Stimulated activated CD8-positive, alpha-beta memory T cell treated with anti-CD3 and anti-CD28 coated beads, Interleukin-4, amount 100 ng/mL, for 1 hour (primary cell): ENCODE measurements at places on chromosomes 4 and X.

DNA sequence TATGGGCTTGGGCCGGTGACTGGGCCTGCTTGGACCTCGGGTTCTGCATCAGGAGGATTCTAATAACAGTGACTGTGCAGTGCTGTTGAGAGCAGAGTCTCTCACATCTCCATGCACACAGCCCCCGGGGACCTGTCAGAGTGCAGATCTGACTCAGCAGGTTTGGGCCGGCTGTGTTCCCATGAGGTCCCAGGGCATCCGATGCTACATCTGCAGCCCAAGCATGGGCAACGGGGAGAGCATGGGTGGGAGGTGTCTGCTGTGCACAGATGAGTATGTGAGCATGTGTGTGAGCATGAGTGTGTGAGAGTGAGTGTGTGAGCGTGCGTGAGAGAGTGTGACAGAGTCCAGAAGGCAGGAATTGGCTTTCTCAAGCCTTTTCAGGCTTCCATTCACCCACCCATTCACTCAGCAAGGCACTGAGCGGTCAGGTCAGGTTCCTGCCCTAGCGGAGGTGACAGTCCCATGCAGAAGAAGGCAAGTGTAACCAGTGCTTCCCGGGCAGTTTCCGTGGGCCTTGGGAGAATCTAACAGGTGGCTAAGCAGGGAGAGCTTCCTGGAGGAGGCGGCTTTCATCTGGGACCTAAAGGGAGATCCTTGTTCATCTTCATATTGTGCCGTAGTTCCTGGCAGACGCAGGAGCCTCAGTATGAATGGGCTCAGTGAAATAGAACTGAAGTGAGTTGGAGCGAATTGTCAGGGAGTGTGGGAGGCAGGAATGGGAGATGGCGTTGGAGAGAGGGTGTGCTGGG, 62.6 kb downstream of the SORCS2 start:
- DNase-seq: no peak

GRCh38 chr4:126396703-126397102, 1081.9 kb downstream of the FAT4 start:
- no peak for DNase-seq

GRCh38 chrX:25726539-25726938, 411.6 kb upstream of the MAGEB18 start:
- DNase-seq: no peak

- no peak for DNase-seq
Observed at GRCh38 chr4:185534866-185535611, at the start of gene PDLIM3. PDLIM3 (minus strand) TSS chr4:185535507; CDS start chr4:185535434, 73 bp downstream.

- no peak for DNase-seq
Observed at GRCh38 chrX:72714478-72714916, 391 bp upstream of the PHKA1 start.

DNA sequence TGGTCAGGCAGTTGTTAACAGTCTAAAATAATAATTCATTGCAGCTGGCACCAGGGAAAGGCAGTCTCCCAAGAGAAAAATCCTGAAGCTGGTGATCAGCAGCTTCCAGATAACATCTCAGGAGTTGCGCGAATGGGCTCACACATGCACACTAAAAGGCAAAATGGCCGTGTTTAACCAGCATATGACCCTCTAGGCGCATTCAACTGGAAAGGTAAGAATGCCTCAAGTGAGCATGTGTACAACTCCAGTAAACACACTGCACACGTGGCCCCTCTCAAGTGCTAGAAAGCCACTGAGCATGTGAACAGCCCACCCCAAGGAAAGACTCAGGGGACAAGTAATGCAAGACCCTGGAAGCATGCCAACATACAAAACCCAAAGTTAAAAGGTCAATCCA, 33.1 kb downstream of the STPG2 start:
- no peak for DNase-seq

DNA sequence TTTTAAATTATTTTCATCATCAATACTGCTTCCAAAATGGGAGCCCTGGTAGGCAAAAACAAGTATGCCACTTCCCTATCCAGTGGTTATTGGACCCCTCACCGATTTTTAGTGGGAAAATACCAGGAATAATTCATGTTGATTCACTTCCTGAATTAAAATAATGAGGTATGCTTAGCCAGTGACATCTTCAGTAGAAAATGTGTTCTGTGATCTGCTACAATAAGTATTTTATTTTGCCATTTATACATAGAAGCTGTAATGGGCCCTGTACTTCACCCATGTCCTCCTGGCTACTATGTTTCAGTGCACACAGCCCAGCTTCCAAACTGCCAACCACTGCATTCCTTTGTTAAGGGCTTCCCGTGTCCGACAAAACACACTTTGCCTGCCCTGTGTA, 41.0 kb upstream of the KLHL34 start:
- DNase-seq: no peak

DNA sequence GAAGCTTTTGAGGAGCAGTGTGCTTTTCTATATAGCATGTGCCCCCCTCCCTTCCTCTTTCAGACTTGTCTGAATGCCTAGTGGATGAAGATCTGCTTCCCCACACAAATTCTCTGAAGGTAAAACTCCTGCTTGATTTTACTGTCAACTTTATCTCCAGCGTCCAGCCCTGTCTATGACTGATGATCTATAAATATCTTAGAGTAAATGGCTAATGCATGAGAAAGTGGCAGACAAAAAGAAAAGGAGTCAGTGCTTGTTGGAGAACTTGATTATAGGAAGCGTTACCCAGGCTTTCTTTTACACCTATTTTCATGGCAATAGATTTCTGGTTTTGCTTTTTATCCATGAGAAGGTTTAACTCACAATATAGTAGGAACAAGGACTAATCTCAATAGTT, 168.3 kb upstream of the HS3ST1 start:
- DNase-seq: no peak

GRCh38 chrX:25337841-25338240, 322.1 kb upstream of the ARX start:
- no peak for DNase-seq

GRCh38 chrX:136447308-136447707, 40.4 kb upstream of the BRS3 start:
- DNase-seq: no peak

DNA sequence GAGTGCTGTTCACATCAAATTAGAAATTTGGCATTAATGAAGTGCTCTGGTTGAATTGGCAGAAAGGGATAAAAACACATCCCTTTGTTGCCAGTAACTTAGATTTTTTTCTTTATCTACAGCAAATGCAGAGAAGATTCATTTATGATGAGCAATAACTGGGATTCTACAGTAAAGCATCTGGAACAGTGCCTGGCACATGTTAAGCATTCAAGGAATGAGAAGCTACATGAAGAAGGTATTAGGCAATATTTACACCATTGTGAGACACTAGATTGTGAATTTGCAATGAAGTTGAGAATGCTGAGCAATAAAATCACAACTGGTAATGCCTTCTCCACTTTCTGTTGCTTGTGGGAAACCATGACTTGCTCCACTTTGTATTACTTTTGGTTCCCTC, 33.5 kb downstream of the PCDH19 start:
- DNase-seq: no peak

DNA sequence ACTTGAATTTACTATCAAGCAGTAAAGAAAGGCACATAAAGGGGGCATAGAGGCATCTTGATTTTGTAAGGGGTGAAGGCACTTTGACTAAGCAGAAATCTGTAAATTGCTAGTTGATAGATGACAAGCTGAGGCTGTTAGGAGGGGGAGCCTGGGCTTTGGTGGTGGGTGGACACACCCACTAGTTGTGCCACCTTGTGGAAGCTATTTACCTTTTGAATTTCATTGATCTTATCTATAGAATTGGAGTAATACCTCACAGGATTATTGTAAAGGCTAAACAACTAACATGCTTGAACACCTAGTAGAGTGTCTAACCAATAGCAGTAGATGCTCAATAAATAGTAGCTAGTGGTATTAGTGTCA, 142.8 kb upstream of the KCNIP4 start:
- DNase-seq: no peak

DNA sequence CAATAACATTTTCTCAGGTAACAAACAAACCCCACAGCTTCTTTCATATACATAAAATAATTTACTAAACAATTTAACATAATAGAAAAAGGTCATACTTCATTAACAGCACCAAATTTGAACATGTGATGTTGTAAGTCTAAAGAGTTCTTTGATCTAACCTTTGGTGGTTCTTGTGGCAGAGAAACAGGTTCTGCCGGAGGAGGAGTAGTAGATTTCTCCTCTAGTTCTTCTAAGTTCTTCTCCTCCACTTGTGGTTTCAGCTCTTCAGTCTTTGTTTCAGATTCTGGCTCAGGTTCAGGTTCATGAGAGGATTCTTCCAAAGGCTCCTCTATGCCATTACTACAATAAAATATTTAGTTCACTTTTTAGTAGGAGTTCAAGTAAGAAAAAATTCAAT, 18.3 kb downstream of the G3BP2 start:
- DNase-seq: no peak

- DNase-seq: no peak
Observed at GRCh38 chr4:137360761-137361160, 171.5 kb downstream of the PCDH18 start.

GRCh38 chr4:188214861-188215260, 75.6 kb downstream of the TRIML1 start:
- no peak for DNase-seq

DNA sequence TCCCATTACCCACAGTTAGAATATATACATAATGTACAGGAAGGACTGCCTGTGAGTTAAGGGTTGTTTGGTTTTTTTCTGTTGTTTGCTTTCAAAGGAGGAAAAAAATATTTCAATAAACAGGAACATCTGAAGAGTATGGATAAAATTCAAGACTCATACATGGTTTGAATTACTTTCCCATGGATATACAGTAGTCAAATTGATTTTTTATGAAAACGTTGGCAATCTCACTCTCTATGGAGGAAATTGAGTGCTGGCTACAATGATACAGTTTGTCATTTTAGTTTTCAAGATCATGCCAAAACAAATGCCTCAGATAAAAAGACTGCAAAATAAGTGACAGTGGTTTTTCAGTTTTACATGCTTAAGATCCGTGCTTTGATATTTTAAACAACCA, 116.6 kb downstream of the SH3RF1 start:
- no peak for DNase-seq

- DNase-seq: no peak
Observed at GRCh38 chr4:61922766-61923165, 722.6 kb downstream of the ADGRL3 start.

- no peak for DNase-seq
Observed at GRCh38 chr4:105632599-105632998, 75.9 kb downstream of the INTS12 start.

DNA sequence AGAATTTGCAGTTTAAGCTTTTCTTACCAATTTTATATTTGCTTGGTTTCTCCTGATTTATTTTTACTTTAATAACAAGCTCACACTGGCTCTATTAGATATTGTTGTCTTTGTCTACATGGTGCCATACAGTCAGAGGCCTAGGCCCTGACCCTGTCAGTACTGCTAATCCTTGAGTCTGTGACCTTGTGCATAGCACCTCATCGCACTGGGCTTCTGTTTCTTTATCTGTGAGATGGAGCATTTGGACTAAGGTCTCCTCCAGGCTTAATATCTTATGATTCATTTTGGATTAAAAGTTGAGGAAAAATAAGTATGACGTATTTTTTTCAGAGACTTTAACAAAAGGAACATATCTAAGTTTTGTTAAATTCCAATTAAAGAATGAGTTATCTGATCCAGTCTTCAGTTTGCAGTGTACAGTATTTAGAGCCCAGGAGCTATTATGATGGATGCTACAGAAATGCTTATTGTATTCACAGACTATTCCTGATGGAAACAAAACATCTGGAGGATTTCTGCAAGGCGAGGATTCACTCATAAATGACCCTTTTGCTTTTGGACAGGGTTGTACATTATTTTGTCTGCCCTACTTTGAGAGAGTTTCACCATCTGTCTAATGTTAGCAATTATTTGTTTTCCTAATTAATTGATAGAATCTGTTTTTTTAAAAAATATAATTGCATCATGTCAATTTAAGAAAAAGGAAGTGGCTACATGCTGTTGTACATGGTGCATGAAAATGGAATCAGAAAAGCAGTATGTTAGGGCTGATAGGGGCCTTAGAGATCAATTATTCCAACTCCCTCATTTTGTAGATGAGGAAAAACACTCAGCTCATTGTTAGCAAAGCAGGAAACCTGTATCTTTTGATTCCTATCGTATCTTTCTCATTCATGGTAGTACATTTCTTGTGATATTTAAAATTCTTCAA, 203.6 kb downstream of the BANK1 start:
- DNase-seq: no peak

DNA sequence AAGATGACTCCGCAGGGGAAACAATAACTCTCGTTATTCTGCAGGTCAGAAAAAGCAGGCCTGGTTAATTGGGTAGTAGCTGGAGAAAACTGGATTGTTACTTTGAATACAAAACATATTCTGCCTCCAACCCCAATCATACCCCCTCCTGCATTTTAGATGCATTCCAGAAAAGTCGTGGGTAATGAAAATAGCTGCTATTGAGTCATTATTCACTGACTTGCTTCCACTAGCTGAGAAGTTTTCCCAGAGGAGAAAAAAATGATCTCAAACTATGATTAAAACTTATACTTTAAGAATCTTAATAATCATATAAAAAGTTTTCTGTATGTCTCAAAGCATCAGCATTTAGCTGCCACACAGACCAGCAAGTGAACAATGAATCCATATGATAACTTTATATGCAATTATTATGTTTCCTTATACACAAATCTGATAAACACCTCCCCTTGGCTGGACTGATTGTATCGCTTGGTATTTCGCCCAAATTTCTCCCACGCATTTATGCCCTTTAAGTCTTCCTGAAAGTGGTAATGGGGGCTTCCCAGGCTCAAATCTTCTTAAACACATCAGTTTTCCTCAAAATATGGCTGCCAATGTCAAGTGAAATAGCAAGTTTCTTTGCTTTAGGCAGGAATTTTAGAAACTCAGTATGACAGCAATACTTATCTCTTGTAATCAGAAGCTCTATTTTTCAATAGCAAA, 181.0 kb downstream of the LDB2 start:
- DNase-seq: no peak
